ENCODE measurements at places on chromosomes 2 and 18.
A peak's percentile ranks its signal among the peaks of the same experiment; 100 is the strongest.

DNA sequence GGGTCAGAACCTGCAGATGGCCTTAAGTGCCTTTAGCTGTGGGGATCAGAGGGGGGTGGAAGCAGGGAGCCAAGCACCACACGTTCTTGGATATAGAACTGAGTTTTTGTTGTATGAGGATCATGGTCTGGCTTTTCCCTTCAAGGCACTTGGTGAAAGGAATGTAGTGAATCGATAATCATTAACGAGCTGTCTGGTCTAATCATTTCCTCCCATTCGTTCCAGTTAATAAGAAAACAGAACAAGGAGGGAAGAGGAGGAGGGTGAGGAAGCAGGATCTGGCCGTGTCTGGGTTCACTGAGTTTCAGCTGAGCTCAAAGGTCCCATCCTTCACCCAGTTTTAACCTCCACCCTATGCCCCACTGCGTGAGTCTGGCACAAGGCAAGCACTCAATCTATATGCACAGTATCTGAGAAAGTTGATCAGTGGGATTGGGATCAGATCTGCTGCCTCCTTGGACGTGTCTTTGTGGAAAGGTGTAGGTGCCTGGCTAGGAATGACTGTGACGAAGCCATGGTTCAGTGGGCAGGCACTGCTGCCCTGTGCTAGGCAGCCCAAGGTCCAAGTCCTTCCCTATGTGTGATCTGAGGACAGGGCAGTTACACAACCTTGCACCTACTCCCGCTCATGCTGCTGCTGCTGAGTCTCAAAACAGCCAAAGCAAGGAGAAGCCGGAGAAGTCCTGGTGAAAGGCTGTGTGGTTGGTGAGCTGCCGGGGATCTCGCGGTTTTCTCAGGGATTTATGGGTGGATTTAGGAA, 54.8 kb downstream of the GALNT14 start:
- peak; percentile 68 for DNase-seq
- no peaks in the 10 kb centered on the region for H3K27me3 ChIP-seq
- peak overlapping the region; percentile 11 for H3K4me3 ChIP-seq
- H3K4me1 ChIP-seq = peaks cover 49% of the 10 kb centered on the region
- H3K27ac ChIP-seq = peak overlapping the region; percentile 85
- no peaks in the 10 kb centered on the region for H3K36me3 ChIP-seq

DNA sequence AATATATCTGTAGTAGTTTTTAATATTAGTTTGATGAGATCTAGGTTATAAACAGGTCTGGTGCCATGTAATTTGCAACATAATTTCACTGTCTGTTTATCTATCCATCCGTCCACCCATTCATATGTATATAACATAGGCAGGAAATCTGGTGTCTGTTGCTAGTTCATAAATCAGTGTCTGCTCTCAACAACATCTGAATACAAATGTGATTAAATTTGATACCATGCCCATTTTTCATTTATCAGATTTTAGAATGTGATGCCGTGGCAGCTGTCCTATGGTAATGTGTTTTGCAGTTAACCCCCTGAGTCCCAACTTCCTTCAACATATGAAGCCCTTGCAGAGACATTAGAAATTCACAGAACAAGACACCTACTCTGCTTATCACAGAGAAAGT, 228.4 kb downstream of the CMPK2 start:
- H3K4me3 ChIP-seq = no peak overlapping the region
- no peak for DNase-seq
- H3K36me3 ChIP-seq = no peaks in the 10 kb centered on the region
- no peaks in the 10 kb centered on the region for H3K4me1 ChIP-seq
- no peaks in the 10 kb centered on the region for H3K27me3 ChIP-seq

DNA sequence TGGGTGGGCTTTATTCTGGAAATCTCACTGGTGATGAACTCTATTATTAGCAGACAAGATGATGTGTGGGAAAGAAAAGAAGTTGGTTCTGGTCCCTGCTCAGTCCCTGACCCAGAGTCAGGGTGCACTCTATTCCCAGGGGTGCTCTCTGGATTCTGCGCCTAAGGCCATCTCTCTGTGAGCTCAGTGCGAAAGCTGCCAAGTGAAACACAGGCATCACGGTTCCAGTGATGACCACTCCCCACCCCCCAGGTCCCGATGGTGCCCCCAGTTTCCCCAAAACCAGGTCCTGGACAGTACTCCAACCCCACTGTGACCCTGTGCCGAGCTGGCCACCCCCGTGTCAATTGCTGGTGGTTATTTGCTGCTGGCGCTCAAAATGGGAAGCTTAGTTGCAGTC, 30.1 kb downstream of the RHOB start:
- peaks cover 12% of the 10 kb centered on the region for H3K4me1 ChIP-seq
- H3K27ac ChIP-seq = no peak overlapping the region
- H3K36me3 ChIP-seq = no peaks in the 10 kb centered on the region

- no peak for DNase-seq
- H3K4me1 ChIP-seq = no peaks in the 10 kb centered on the region
- no peaks in the 10 kb centered on the region for H3K36me3 ChIP-seq
Measured at GRCh38 chr2:3644246-3644525, 13.8 kb upstream of the ALLC start.

GRCh38 chr2:185221-185620, 78.6 kb downstream of the SH3YL1 start:
- H3K4me1 ChIP-seq = no peaks in the 10 kb centered on the region
- H3K4me3 ChIP-seq = no peak overlapping the region
- no peaks in the 10 kb centered on the region for H3K36me3 ChIP-seq
- DNase-seq = no peak
- H3K27ac ChIP-seq = no peak overlapping the region
- no peaks in the 10 kb centered on the region for H3K27me3 ChIP-seq

All from kidney (tissue), 22 donors.